Stimulated activated CD4-positive, alpha-beta T cell treated with anti-CD3 and anti-CD28 coated beads, Interleukin-12 subunit alpha, Interleukin-12 subunit beta, amount 100 ng/mL, for 24 hours (primary cell): ENCODE measurements at places on chromosomes 5 and 9.
A peak's percentile ranks its signal among the peaks of the same experiment; 100 is the strongest.

DNA sequence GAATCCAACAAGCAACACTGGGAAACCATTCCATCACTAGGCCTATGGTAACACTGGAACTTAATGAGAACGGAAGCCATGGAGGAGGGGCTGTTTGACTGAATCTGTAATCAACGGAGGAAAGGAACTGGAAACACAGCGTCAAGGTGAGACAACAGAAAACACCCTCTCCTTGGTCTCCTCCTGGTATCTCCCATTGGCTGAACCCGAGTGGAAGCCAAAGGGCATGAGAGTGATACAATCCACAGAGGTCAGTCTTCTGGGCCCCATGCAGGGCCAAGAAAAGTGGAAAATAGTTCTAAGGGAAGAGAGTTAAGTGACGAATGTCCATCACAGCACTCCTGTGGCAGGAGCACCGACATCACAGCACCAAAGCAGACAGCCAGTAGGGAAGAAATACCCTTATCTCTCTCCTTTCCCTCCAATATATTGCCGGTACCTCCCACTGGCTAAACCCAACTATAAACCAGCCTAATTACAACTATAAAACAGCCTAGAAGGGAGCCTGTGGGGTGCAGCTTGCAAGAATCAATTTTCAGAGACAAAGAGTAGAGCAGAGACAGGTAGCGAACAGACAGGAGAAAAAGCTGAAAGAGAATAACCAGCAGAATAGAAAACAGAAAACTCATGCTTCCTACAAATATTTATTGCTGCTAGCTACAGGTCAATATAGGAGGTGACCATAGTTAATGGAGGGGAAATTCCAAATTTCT is 107.4 kb upstream of the IFNE start:
- DNase-seq: no peak

- no peak for DNase-seq
These were observed 256.4 kb upstream of the IRX1 start for GRCh38 chr5:3339092-3339797.

DNA sequence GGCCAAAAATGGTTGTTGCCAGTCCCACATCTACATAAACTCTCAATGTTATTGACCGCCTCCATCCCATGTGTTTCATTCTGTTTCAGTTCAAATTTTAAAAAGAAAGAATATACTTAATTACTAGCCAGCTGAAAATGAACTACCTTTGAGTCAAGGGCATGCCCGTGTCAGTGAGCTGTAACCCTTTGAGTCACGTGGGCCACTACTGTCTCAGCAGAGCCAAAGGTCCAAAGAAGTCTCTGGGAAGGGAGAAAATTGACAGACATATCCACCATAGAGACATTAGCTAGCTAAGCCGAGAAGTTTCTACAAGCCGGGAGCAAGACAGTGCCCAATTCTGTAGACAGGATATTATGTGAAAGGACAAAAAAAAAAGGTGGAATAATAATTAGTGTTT is 59.7 kb downstream of the NIM1K start:
- DNase-seq: no peak

DNA sequence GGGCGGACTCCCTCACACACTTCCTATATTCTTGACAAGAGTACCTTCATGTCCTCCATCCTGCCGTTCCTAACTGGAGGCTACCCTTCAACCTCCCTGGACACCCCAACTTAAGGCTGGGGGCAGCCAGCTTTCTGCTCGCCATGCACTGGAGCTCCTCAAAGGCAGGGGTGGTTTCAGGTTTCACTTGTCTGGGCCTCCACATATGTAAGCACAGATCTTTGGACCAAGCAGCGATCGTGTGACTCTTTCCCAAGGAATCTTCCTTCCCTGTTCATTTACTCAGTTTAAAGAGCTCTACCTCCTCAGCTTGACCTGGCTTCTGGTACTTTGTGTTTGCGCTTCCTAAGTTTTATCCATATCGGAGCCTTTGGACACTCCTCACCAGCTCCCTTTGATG is 34.2 kb upstream of the TRPC7 start:
- no peak for DNase-seq

DNA sequence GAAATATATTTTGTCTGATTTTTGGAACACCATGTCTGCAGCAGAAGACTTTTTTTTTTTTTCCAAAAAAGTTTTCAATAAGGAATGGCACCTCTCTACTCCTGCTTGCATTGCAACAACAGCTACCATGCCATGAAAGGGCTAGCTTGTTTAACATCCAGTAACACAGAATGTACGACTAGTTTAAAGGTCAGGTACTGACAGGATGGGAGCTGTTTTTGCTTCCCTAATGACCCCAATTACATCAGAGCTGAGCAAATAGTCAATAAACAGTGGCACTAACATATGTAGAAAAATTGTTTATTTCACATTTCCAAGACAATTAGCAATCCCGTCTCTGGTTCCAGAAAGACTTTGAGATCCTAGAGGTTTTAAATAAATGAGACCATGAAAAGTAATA is 693.8 kb downstream of the NR2F1-AS1 start:
- DNase-seq: no peak

DNA sequence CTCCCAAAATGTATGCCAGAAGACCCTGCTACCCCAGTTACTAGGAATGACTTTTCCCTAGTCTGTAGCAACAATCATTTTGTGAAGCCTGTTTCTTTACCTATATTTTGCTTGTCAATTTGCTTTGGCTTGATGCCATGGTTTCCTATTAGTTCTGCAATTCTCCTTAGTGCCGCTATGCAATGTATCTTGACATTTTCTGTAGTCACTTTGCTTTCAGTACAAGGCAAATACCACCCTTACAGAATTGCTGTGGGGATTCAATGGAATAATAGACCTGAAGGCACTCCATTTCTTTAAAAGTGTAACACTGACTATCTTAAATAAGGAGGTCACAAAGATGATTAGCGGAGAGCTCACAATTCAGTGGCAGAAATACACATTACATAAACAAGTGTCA is 291.1 kb downstream of the NR2F1-AS1 start:
- DNase-seq: no peak

- no peak for DNase-seq
These were observed 75.0 kb downstream of the CAVIN4 start for GRCh38 chr9:100652850-100653249.

- peak; percentile 29 for DNase-seq
These were observed 112.5 kb downstream of the WDR41 start for GRCh38 chr5:77379558-77380061.

DNA sequence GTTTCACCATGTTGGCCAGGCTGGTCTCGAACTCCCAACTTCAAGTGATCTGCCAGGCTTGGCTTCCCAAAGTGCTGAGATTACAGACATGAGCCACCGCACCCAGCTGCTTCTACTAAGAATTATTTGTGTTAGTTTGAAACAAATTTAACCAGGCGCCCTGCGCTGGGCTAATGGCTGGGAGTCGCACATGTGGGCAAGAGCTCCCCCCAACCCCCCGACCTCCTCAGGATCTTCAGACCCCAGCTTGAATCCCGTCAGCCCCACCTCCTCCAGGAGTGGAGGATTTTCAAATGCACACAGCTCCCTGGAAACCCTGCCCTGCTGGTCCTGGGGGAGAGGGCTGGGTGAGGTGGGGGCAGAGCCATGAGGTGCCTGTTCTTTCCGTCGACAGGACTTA is 21.2 kb upstream of the SLC12A7 start:
- no peak for DNase-seq

GRCh38 chr9:33817327-33818166 is 587 bp downstream of the UBE2R2 start:
- peak; percentile 12 for DNase-seq

DNA sequence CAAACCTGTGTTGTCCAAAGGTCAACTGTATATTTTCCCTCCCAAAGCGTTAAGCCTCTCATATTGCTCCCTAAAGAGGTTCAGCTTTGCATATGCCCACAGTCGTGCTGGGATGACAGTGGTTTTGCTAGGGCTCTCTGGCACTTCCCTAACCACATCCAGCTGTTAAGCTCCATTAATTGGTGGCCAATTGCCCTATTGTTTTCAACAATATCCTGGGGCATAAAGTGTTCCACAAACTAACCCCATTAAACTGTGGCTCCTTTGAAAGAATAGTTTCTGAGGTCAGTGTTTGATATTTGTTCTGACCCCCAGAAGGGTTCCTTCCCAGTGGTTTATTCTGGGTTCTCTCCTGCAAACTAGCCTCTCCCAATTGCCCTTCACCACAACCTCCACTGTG is 194.5 kb downstream of the HSD17B3 start:
- no peak for DNase-seq

DNA sequence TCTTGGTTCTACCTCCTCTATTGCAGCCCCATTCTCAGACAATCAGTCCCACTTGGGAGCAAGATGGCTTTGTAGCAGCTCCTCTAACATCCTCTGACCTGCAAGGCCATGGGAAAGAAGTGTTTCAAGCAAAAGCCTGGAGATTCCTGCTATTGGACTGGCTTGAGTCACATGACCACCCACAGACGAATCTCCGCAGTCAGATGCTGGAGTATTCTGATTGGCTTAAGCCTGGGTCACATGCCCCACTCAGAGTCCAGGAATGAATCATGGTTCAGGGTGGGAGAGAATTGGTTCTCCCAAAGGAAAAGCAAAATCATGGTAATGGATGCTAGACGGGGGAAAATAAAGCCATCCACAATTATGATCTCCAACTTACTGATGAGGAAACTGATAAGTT is 22.6 kb upstream of the LMX1B start:
- DNase-seq: no peak

DNA sequence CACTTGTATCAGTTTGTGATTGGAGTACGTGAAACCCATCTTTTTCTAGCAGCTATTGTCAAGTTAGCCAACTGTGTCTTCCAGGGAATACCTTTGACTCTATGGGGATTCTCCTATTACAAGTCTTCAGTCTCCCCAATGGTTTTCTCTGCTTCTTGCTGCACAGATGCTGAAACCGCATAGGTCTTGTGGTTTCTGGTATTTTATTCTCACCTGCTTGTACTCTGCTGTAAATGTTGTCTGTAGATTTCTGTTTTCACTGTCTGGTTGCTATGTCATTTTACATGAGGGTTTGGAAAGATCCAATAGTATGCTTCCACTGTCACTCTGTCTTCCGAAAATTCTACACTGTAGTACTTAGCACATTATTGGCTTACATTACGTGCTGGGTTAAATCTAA is 1196.9 kb upstream of the C9orf72 start:
- DNase-seq: no peak

- DNase-seq: no peak
These were observed 580 bp upstream of the DUSP1 start for GRCh38 chr5:172771439-172772111.

GRCh38 chr5:80114860-80115259 is 79.7 kb downstream of the THBS4 start:
- DNase-seq: no peak

DNA sequence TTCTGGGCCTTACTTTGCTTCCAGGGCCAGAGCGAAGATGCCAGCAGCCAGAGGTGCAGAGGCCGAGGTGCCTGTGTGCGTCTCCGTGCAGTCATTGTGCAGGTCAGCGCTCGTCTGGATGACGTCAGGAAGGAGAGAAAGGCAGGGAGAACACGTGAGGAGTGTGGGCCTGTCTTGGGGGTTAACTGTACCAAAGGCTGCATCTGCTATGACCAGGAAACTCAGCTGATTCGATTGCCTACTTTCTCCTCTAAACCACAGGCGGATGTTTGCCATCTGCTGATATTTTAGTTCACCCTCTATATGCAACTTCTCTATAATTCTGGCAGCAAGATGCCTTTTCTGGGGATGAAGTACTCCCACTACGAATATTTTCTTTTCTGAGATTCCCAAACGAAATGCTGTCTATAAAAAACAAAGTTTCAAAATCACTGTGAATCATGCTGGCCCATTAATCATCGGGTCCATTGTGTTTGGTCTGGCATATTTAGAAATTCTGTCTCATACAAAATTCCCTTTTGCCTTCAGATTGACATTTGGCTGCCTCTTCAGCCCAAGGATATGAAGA is 24.8 kb downstream of the PCSK1 start:
- DNase-seq: no peak

DNA sequence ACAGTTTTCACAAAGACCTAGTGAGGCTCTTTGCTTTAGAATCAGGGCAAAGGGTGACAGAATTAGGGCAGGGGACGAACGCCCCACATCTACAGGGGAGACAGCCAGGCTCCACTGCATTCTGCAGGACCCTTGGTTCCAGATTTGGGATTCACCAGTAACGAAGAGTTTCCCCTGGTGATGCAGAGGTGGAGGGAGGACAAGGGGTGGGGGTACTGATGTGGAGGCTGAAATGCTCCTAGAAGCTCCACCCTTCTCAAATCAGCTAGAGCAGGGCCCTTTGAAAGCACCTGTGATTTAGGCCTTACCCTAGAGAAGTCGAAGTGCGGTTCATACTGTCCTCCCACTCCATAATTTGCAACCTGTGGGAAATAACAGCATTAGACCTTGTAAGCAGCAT is 29.1 kb downstream of the P4HA2 start:
- no peak for DNase-seq

- no peak for DNase-seq
These were observed 453.3 kb downstream of the BNC2 start for GRCh38 chr9:16417161-16417560.

DNA sequence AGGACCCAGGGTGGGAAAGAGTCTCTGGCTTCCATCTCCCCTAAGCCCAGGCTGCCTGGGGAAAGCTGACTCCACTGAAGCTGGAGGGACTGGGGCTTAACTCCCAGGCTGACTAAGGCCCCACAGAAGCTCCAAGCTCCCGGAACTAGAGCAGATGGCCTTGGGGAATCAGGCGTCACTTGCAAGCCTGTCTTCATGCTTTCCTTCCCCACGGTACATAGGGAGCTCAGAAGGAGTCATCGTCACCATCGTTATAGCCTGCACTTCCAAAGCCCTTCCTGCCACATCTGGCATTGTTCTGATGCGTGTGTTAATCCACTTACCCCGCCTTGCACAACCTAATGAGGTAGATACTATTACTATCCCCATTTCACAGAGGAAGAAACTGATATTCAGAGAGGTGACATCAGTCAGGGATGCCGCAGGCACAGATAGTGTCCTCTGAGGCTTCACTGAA is 11.5 kb downstream of the AQP3 start:
- no peak for DNase-seq

DNA sequence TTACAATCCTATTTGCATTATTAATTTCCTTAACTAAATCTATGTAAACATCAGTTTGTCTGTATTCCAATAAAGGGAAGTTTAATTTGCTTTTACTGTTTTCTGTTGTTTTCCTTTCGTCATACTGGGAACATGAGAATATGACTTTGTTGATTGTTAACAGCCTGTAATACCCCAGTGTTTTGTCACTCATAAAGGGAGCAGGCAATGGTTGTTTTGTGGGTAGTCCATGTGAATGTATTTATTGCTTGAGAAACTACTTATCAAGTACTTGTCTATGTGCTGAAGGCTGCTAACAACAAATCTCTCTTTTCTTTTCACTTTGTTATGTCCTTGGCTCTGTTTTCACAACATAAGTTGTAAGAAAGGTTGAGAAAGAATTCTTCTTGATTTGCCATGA is 1070.2 kb upstream of the ACO1 start:
- no peak for DNase-seq

GRCh38 chr9:20255052-20255451 is 367.2 kb downstream of the MLLT3 start:
- DNase-seq: no peak

- no peak for DNase-seq
These were observed 58.0 kb downstream of the ANKRD33B start for GRCh38 chr5:10621832-10622231.
